Fibroblast of lung (primary cell): ENCODE measurements at places on chromosomes 13 and 19. TPM values are rescaled to one million over a fixed set of nuclear protein-coding genes. Genes with fewer than 3 reads are reported as not detected.

FFAR2 gene
- polyA plus RNA-seq: not detected in 2 replicates

SELENOV gene
- not detected in 2 replicates for polyA plus RNA-seq

CACTIN gene
- polyA plus RNA-seq: 6.7 and 9.4 TPM in 2 replicates

CCNE1 gene
- polyA plus RNA-seq: 5.3 and 9.3 TPM in 2 replicates

DNA sequence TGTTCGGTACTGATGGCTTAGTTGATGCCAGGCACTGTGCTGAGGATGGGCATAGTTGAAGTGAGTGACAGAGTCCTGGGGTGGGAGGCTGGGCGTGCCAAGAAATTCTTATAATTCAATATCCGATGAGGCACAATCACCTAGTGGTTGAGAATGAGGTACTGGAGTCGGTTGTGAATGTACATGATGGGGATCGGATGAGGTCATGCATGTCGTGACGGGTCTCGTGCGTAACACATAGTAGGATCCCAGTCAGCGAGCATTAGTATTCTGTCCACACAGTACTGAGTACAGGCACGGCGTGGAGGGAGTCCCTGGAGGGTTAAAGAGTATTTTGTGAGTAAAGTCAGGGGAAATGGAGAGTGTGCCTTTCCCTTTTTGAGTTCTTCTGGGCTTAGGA, 2.8 kb downstream of the SAFB start:
- DNase-seq: no peak

DNA sequence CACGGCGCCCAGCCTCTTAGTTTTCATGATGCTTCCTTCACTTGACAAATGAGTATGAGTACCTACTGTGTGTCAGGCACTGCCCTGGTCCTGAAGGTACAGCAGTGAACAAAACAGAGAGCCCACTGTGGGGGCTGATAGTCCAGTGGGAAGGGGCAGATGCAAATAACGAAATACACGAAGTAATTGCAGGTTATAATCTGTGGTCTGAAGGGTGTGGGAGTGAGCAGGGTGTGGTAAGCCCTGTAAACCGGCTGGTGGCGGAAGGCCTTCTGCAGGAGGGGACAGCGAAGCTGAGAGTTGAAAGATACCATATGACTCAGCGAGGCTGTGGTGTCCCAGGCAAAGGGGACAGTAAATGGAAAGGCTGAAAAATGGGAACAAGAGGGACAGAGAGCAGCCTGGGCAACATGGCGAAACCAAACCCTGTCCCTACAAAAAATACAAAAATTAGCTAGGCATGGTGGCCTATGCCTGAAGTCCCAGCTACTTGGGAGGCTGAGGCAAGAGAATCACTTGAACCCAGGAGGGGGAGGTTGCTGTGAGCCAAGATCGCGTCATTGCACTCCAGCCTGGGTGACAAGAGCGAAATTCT, 60.5 kb downstream of the MAP4K1 start:
- DNase-seq: no peak

DNA sequence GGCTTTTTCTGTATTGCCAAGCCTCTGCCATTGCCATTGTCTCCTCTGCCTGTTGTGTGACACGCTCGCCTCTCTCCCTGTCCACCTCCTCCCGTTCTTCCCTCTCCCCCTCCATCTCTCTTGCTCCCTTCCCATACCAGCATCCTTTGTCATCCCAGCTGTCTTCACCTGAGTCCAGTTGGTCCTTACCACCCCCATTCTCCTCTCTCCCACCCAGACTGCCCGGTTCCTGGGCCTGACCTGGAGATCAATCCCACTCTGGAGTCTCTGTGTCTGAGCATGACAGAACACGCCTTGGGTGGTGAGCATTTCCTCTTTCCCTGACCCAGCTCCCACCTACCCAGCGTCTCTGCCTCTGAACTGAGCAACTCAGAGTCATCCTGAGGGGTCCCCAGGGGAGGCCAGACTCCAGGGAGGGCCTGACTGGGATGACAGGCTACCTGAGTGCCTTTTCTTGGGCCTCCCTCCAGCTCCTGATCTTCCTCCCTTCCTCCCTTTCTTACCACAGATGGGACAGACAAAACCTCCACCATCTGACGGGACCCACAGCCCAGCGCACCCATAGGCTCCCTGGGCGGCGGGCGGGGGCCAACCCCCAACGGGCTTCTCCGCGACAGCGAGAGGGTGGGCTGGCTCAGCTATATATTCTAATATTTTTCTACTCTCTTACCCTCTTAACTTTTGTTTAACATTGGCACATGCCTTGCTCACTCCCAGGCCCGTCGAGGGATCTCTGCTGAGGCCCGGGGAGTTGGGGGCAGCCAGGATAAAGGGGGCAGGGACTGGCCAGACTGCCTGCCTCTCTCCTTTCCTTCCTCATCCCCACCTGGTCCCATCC, 7.7 kb downstream of the PAF1 start:
- DNase-seq: no peak

GRCh38 chr19:8577247-8577646, at the start of gene MYO1F:
MYO1F (minus strand) TSS chr19:8577442; CDS start chr19:8577309, 133 bp downstream.
- DNase-seq: no peak

- DNase-seq: no peak
Measured at GRCh38 chr13:97548138-97548537, 114.2 kb downstream of the RAP2A start.

DNA sequence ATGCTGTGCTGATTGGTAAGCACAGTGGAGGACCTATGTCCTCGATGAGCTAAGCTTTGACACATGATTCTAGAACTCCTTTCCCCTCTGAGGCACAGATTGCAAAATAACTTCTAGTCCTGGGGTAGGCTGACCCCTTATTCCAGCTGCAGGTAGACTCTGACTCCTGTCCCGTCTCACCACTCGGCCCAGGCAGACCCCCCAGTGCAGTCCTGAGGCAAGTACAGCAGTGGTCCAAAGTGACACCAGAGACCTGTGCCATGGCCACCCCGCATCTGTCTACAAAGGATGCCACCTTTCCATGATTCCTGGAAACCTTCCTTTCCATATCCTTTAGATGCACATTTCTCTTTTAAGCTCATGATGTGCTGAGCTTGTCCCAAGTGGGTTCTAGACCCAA, 482.5 kb downstream of the ZNF536 start:
- no peak for DNase-seq

DNA sequence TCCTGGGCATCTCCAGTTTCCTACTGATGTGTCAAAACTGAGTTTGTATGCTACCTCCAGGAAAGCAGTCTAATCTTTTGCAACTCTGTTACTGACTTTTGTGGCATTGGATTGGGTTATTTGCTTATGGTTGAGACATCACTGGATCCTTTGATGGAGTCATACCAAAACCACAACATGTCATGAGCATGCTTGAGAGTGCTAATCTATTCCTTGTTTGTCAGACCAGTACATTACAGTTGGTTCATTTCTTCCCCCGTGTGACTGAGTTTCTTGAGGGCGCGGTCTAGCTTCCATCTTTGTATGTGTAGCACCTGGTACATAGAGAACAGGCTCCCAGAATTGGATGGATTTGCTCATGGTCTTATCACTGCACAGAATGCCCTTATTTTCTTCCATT, 43.2 kb downstream of the SUGT1 start:
- DNase-seq: peak; percentile 42

DNA sequence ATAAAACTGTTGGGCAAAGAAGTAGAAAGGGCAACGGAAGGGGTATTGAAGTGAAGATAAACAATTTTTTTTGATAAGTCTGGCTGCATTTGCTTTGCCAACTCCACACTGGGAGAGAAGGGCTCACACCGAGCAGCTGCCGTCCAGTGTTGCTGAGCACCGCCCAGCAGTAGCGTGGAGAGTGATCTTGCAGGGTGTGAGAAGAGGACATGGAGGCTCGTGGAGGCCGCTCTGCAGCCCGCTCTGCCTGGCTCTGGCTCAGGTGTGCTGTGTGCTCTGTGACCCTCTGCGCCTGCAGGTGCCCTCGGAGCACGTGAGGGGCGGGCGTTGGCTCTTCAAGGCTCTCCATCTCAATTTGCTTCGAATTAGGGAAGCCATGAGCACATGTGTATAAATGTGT, 35.9 kb upstream of the TEX29 start:
- DNase-seq: no peak

GRCh38 chr19:7401694-7402093, 53.0 kb downstream of the ARHGEF18 start:
- DNase-seq: no peak

- DNase-seq: no peak
Measured at GRCh38 chr19:55479451-55480230, 3.2 kb downstream of the ZNF628 start.

DNA sequence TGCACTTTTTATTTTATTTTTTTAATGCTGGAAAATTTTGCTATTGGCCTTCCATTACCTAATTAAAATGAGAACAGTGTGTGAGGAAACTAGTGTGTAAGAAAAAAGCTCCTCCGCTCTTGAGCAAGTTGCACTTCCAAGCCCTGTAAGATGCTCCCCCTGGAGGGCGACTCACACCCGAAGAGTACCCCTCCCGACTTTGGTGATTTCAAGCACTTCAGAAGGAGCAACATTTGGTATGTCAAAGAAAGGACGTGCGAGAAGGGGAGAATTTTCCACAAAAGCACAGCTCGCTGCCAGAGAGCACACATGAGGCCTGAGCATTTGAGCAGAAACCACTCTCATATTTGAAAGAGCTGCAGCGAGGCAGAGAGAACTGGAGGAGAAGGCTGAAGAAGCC, 504.4 kb downstream of the FGF9 start:
- no peak for DNase-seq

DNA sequence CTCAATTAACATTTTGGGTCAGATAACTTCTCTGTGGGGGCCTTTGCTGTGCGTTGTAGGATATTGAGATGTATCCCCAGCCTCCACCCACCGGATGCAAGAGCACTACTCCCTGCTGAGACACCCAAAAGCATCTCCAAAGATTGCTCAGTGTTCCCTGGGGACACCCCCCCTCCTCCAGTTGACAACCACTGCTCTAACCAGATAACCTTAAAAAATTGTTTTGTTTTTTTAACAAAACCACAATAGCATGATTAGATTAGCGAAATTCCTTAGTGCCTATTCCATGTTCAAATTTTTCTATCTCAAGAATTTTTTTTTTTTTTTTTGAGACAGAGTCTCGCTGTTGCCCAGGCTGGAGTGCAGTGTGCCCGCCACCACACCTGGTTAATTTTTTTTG, 2.6 kb upstream of the EPN1 start:
- DNase-seq: no peak

DNA sequence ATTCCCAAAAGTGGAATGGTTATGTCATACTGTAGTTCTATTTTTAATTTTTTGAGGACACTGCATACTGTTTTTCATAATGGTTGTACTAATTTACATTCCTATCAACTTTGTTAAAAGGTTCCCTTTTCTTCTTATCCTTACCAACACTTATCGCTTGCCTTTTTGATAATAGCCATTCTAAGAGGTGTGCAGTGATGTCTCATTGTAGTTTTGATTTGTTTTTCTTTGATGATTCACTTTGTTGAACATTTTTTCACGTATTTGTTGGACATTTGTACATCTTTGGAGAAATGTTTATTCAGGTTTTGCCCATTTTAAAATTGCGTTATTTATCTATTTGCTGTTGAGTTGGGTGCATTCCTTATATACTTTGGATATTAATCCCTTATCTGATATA, 188.8 kb upstream of the SPRY2 start:
- peak; percentile 39 for DNase-seq
